ENCODE measurements at places on chromosomes 16 and 17.
A peak's percentile ranks its signal among the peaks of the same experiment; 100 is the strongest.

GRCh38 chr17:11330826-11331225 lies 89.8 kb downstream of the SHISA6 start:
- peak; percentile 87 for DNase-seq

- no peak for DNase-seq
Observed at GRCh38 chr16:68370581-68371275, 59.9 kb downstream of the PRMT7 start.

DNA sequence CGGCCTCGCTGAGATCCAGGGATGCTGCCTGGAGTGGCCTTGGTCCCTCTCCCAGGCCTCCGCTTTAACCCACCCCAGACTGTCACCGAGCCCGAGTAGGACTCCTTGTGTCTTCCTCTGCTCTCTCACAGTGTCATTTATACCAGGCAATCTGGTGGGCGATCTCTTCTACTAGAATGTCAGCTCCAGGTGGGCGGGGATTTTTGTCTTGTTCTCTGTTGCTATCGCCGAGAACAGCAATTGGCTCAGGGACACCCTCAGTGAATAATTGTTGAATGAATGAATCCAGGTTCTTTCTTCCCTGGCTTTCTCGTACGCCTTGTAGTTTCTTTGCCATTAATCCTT lies 591 bp downstream of the DHX38 start:
- no peak for DNase-seq

- DNase-seq: no peak
Observed at GRCh38 chr17:18994631-18995030, 9.9 kb downstream of the FAM83G start.

DNA sequence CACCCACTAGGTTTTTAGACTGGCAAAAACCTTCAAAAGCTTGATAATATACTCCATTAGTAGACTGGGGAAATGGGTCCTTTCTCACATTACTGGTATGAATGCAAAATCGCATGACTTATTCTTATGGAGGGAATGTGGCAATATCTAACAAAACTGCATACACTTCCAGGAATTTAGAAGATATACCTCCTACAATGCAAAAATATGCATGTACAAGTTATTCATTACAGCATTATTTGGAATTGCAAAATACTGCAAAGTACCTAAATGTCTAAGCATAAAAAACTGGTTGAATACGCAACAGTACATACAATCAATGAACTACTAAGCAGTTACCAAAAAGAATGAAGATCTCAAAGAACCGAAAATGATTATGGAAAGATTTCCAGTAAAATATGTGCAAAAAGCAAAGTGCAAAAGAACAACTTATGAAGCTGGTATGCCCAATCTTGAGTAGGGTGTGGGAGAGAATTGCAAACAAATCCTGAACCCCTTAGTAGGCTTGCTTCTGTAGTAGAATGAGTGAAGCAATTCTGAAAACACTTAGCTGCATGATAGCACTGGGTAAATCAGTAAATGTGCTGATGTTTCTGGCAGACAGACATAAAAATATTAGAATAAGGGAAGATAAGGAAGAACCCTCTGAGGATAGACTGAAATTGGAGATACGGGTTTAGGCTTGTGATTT lies 180.1 kb downstream of the PARN start:
- no peak for DNase-seq

GRCh38 chr16:9270941-9271340 lies 179.5 kb downstream of the HAPSTR1 start:
- no peak for DNase-seq

- DNase-seq: no peak
Observed at GRCh38 chr16:81987121-81987520, 24.1 kb downstream of the SDR42E1 start.

DNA sequence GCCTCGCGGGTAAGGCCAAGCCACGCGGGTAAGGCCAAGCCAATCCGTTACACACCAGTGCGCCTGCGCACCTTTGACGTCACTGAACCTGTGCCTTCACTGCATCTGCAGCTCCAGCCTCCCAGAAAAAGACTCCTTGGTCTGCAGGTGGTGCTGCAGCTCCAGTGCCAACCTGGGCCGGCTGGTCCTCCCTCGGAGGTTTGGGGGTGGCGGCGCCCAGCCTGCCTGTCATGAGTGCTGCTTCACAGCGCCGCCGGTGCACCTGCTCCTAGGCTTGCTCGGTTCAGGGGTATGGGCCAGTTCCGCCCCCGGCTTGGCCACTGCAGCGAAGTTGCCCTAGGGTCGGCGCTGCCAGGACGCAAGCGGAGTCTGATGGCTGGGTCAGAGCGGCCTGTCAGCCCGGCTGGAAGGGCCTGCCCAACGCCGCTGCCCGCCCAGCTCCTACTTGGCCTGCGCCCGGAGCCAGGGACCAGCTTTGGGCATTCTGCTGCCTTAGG lies 146.6 kb downstream of the USP22 start:
- DNase-seq: peak; percentile 33

GRCh38 chr17:4679658-4680057 lies 24.3 kb downstream of the PELP1 start:
- DNase-seq: no peak

DNA sequence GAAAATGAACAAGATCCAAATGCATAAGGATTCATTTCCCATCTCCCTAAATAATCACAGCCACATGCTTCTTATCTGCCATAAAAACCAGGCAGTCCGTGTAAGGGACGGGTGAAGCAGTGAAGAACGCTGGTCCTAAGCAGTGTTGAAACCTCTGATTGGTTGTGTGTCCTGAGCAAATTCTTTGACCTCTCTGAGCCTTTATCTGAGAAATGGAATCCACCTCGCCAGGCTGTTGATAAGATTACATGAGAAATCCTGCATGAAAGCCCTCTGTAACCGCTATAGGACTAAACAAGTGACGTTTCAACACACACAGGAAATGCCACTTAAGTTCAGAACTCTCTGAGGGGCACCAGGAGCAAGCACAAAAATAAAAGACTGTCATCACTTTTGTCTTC lies 26.8 kb downstream of the GAS7 start:
- no peak for DNase-seq

GRCh38 chr17:29084541-29085146 lies 41.7 kb downstream of the PIPOX start:
- DNase-seq: no peak

DNA sequence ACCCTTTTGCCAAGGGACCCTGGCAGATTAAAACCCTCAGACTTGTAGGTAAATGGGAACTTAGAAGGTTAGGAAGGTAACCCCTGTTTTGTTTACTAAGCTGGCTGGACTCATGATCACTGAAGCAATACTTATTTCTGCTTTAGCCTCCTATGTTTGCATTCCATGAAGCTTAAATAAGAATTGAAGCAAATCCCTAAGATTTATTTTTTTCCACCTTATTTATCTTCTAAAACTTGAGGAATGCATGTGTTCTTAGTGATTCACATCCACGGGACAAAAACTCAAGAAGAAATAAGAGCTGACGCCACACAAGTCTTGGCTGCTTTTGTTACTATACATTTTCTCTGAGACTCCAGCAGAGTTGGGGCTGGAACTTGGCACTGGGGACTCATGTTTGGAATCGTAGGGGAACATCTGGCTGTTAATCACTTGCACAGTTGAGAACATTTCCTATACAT lies 35.5 kb downstream of the CLUAP1 start:
- no peak for DNase-seq

GRCh38 chr16:3771513-3771912 lies 54.2 kb upstream of the TRAP1 start:
- no peak for DNase-seq

GRCh38 chr16:56916571-56917403 lies 15.2 kb upstream of the HERPUD1 start:
- DNase-seq: no peak

- no peak for DNase-seq
Observed at GRCh38 chr16:19938536-19938935, 53.9 kb upstream of the GPRC5B start.

- DNase-seq: no peak
Observed at GRCh38 chr16:80851831-80852230, 47.4 kb upstream of the CDYL2 start.

DNA sequence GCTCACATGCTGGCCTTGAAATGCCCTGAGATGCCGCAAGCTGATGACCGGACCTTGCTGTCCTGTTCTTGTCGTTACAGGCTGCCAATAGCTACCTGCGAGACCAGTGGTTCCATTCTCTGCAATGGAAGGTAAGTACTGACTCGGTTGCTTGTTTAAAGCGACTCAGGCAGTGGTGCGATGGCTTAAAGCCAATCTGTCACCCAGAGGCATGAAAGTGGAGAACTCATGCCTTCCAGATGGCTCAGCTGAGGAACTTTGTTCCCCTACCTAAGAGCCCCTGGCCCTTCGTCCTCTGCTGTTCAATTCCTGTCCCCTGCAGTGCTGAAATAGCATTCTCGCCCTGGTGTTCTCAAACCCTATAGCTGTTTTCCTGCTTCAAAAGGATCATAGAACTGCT lies 158.3 kb upstream of the PLCG2 start:
- DNase-seq: no peak

DNA sequence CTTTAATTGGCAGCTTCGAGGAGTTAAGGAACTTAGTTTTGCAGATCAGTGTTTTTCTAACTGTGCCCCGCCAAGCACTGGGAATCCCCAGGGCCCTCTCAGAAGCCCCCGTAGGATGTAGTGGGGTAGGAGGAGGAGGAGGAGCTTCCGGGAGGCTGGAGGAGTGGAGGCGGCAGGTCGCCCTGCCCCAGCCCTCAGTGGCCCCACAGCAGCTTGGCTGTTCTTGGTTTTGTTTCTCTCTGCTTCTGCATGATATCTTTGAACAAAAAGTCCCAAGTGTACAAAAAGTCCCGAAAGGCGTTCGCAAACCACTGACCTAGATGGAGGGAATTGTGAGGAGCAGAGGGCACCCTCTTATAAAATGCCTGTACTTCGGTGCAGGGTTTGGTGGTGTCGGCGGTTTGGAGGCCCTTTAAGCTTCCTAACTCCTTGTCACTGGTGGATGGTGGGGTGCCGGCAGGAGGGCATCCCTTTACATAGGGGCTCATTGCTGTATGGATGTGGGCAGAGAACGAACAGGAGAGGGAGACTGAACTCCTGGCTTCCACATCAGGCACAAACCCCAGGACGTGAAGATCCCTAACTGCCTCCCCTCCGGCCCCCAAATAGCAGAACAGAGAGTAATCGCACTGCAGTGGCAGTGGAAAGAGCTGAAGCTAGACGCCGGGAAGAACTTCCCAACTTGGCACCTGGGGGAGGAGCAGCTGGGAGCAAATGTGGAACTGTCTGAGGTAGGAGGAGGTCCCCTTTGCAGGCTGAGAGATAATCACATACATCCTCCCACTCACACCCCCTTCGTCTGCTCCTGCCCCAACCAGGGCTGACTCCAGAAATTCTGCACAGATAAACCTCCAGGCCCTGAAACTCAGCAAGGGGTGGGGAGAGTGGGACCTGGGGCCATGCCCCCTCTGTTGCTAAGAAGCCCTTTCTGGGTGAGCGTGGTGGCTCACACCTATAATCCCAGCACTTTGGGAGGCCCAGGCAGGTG lies 20.1 kb downstream of the EPOP start:
- peak; percentile 30 for DNase-seq

- no peak for DNase-seq
Observed at GRCh38 chr17:3956327-3956957, 7.8 kb downstream of the ATP2A3 start.

DNA sequence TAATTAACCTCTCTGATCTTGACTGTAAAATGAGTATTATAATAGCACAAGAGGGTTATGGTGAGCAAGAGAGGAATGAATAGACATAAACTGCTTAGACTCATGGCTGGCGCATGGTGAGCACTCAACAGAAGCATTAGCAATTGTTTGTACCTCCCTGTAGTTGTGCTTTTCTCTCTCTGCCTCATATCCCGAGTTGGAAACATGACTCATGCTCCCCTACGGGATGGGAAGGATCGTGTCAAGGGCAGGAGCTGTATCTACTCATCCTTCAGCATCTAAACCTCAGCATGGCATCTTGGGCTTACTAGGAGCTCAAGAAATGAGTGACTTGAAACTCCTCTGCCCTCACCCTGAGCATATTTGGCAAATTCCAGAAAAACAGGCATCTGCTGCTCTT lies 299.6 kb downstream of the MAP2K4 start:
- no peak for DNase-seq

DNA sequence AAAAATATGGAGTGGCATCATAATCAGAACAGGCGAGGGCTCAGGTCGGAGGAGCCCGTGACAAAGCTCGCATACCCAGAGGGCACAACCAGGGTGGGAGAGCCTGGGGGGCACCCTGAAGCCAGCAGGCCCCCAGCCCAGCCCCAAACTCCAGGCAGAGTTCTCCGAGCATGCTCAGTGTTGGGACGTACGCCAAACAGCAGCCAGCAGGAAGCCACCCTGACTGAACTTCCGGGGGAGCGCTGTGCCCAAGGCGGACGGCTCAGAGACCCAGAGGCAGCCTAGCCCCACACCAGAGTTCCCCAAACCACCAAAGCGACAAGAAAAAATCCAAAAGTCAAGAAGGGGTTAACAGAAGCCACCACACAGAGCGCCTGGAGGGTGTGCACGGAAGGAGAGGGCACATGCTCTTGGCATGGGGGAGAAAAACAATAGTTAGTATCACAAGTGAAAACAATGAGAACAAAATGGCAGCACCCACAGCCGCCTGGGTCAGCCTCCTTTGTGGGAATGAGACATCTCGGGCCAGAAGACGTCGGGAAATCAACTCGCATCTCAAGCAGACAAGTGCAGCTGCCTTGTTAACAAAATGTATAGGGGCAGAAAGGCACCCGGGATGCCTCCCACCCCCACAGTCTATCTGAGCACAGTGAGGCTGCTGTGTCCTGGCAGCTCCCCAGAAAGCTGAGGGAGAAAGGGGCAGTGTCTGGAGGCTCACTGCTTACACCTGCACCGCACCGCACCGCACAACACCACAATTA lies 11.9 kb downstream of the EXOC7 start:
- no peak for DNase-seq

- DNase-seq: peak; percentile 85
Observed at GRCh38 chr17:1649844-1650501, at the start of gene RILP. Gene RILP, minus strand, starts transcription at chr17:1649866. Its CDS starts 62 bp downstream, at chr17:1649804.

DNA sequence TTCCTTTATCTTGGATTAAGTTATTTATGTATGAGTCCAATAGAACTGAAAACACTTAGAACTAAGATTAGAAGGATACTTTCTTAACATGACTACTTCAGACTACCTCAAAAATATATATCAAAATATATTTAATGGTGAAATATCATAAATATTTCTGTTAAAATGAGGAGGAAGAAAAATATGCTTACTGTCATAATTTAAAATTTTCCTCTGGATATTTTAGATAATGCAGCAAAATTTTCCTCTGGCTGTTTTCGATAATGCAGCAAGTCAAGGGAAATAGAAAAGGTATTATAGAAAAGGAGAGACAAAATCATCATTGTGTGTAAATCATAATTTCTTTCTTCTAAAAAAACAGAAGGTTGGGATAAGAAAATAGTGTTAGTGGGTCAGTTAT lies 263.3 kb downstream of the HS3ST3A1 start:
- DNase-seq: no peak
